HEK293T (cell line): ENCODE measurements at places on chromosomes 5 and 9.

DNA sequence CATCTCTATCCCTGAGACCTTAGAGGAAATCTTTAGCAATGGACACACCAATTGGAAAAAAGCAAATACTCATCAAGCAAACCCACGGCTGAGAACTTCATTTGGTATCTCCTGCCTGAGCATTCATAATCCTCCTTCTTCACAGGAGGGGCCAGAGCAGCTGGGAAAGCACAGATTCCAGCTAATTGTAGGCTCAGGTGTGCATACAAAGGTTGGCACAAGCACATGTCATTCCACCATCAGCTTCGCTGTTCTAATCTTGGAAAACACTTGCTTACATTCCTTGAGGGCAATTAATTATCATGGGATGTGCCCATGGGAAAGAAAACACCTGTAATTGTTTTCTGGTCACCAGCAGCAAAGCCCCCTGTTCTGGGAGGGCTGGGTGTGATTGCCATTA is 376.6 kb downstream of the SPOCK1 start:
- DNase-seq: no peak

GRCh38 chr5:77882670-77883257 is 106.6 kb upstream of the TBCA start:
- no peak for DNase-seq

- no peak for DNase-seq
These were observed 7.7 kb downstream of the CXXC5 start for GRCh38 chr5:139655727-139656271.

DNA sequence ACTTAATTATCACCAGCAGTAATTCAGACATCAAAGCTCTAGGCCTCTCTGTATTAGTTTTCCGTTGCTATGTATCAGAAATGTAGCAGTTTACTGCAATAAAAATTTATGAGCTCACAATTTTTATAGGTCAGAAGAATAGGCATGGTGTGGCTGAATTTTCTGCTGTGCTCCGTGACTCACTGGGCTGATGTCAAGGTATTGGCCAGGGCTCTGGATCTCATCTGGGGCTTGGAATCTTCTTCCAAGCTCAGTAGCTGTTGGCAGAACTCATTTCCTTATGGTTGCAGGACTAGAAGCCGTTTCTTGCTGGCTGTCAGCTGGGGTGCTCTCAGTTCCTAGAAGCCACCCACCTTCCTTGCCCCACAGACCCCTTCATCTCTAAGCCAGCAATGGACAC is 66.3 kb downstream of the PSAT1 start:
- no peak for DNase-seq

- DNase-seq: no peak
These were observed 88.6 kb downstream of the GNAQ start for GRCh38 chr9:77943057-77943456.
